Hippocampal formation (tissue), 2 donors: ENCODE measurements at places on chromosomes 11 and 22.

GRCh38 chr22:24289114-24289513 is 18.5 kb downstream of the SPECC1L start:
- no peak for DNase-seq

DNA sequence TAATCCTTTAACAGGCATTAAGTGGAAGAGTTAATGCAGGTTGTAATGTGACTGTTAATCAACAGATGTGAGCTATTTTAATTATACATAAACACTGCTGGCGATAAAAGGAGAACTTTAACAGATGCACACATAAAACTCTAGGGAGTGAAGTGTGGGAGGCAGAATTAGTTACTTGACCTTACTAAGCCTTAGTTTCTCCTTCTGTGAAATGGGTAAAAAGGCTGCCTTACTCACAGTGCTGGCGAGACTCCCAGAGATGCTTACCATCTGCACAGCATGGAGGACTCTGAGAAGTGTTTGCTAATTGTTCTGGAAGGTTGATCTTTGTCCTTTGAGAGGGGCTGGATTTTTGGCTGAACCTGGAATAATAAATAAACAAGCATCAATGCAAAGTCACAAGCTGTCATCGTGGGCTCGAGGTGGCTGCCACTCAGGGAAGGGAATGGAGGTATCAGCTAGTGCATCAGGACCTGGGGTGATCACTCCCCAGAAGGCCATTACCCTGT is 58.6 kb upstream of the MPEG1 start:
- no peak for DNase-seq

GRCh38 chr22:41447435-41448188 is 1.0 kb upstream of the TOB2 start:
- DNase-seq = peak; percentile 73

GRCh38 chr11:72350752-72351151 is 83.6 kb downstream of the CLPB start:
- no peak for DNase-seq

GRCh38 chr11:102967497-102967896 is 12.0 kb upstream of the MMP13 start:
- no peak for DNase-seq

- no peak for DNase-seq
Measured at GRCh38 chr11:15728207-15728606, 613.5 kb downstream of the INSC start.

DNA sequence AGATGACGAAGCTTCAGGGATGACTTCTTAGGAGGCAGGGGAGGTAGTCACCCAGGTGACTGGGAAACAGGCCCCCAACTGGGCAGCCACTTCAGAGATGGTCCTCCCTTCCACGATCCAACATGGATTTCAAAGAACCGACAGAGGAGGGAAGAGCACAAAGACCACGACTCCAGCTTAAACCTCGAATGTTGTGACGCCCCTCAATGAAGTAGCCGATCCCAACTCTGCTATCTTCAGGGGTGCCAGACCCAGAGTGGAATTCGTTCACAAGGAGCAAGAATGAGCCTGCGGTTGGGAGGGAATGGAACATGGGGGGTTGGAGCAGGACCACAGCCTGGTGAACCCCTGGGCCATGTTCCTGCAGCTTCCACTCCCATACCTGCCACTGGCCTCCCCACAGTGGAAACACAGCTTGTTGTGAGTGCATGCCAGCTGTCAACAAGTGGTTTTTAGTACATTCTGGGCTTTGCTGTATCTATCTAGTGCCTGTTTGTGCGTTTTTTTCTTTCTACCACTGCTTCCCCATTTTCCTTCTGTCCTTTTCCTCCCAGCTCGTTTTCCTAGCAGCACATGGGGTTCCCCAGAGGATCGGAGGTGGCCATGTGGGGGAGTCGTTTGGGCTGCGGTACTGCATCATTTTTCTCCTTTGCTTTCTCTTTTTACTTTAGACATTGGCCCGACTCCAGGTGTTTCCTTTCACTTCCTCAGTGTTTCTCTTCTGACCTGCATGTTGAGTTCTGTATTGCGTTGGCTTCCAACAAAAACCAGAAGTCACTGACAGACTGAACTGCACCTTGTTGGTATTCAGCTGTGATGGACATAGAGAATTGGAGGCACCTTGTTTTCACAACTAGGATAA is 65.8 kb downstream of the MORC2 start:
- DNase-seq = no peak

GRCh38 chr11:64268025-64268892 is 16.2 kb downstream of the BAD start:
- DNase-seq = no peak

DNA sequence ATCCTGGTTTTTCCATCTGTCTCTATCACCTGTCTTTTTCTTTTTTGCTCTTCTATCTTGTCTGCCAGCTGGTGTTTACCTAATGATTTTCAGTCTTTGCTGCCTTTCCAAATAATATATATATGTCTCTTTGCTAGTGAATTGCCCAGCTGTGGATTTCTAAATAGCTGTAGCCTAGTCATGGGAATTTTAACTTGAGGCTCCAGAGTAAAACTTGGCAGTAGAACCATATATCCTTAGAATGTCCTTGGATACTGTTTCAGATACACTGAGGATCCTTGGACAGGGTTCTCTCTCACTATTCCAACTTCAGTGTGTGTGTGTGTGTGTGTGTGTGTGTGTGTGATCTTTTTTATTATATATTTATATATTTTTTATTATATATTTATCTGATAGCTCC is 2285.3 kb downstream of the LRRC4C start:
- no peak for DNase-seq

DNA sequence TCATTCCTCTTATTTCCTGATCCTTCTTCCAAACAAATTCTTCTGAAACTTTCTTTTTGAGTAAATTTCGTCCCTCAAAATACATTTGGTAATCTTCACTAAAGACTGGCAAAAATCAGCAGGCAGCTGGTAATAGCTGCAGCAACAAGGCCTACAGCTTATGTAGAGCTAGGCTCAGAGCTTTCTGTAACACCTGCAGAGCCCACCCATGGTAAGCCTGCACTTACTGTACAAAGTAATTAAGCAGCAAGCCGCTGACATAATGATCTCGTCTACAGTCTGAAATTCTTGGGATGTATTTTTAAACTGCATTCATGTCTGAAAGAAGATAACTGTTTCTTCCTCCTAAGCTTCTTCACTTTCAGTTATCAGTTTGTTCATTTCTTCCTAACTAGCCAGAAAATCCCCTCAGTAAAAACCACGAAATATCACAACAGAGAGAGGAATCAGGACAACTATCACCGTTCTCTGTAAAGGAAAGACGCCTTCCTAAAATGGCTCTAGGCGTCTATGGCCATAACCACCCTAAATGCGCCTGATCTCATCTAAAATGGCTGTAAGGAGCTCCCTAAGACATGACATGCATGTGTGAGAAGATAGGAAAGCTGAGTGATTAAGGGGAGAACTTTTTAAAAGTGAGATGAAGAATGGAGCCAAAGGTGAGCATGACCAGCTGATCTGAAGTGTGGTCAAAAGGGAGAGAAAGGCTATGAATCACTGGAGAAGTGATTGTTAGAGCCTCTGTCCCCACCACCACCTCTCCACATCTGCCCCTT is 56.2 kb downstream of the DENND5A start:
- DNase-seq = no peak

- no peak for DNase-seq
Measured at GRCh38 chr22:43297270-43298061, 45.7 kb downstream of the SCUBE1 start.
